ENCODE measurements at places on chromosomes 16 and 17.

DNA sequence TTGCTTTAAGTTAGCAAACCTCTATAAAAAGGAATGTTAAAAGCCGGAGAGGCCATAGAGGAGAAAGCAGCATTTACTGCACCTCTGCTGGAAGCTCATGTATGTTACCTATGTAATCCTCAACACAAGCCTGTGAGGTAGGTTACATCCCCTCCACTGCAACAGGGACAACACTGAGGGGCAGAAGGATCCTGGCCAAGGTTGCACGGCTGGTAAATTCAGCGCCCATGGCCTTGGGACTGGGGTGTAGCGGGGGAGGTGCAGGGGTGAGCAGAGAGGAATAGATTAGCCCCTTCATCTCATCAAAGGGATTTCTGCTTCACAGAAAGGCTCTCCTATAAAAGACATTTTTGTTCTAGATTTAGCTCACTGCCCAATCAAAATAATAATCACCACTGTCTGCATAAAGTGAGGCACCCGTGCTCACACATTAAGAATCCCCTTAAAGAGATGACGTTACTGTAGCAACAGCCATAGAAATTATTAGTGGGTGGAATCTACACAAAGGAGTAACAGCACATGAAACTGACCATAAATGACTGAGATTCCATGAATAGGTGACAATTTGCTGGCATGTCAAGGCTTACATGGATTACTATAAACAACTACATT, 3.3 kb downstream of the ZCCHC14 start:
- no peak for DNase-seq

DNA sequence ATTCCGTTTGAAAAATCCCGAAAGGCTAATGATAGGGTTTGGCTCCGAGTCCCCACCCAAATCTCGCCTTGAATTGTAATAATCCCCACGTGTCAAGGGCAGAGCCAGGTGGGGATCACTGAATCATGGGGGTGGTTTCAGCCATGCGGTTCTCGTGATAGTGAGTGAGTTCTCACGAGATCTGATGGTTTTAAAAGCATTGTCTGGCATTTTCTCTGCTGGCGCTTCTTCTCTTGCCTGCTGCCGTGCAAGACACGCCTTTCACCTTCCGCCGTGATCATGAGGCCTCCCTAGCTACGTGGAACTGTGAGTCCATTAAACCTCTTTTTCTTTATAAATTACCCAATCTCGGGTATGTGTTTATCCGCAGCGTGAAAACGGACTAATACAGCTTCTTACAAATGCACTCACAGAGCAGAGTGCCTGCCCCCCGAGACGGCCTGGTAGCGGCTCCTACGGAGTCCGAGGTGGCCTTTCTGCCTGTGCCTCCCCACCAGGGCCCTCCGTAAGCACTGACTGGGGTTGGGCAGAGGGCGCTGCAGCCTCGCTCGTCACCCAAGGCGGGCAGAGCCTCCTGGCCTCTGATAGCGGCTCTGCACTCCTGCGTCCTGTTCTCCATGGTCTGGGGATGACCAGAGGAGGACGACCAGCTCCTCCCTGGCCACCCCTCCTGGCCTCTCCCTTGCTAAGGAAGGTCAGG, 131.7 kb downstream of the FOXL1 start:
- no peak for DNase-seq

- no peak for DNase-seq
Observed at GRCh38 chr16:16868727-16869126, 489.8 kb downstream of the NPIPA7 start.

DNA sequence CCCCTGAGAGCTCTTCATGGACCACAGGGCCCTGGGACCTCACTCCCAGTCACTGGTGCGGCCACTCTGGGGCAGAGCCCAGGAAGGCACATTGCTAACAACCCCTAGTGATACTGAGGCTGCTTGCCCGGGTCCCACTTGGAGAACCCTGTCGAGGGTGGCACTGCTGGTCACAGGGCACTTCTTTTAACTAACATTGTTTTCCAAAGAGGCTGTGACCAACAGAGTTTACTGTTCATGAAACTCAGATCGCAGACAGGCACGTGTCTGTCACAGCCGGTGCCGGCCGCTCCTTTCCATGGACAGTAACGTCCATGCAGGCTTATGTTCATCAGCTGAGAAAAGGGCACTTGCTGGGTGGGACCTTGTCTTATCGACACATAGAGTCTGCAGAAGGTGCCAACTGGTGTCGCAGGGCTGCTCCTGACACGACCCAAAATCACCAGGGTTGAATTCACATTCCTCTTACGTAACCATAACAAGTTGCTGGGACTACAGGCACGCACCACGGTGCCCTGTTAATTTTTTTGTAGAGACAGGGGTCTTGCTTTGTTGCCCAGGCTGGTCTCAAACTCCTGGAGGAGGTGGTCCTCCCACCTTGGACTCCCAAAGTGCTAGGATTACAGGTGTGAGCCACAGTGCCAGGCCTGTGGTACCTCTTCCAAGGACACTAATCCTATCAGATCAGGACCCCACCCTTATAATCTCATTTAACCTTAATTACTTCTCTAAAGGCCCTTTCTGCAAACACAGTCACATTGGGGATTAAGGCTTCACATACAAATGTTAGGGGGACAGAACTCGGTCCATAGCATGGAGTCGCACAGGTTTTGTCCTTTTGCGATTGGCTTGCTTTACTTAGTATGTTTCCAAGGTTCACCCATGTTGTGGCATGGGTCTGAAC, 1.2 kb upstream of the ZC3H18 start:
- DNase-seq = no peak

GRCh38 chr17:70241071-70241470, 71.7 kb downstream of the KCNJ2 start:
- DNase-seq = no peak

GRCh38 chr17:55872374-55872773, 121.5 kb downstream of the PCTP start:
- DNase-seq = no peak

- no peak for DNase-seq
Observed at GRCh38 chr17:46874906-46875305, 23.5 kb downstream of the WNT9B start.

DNA sequence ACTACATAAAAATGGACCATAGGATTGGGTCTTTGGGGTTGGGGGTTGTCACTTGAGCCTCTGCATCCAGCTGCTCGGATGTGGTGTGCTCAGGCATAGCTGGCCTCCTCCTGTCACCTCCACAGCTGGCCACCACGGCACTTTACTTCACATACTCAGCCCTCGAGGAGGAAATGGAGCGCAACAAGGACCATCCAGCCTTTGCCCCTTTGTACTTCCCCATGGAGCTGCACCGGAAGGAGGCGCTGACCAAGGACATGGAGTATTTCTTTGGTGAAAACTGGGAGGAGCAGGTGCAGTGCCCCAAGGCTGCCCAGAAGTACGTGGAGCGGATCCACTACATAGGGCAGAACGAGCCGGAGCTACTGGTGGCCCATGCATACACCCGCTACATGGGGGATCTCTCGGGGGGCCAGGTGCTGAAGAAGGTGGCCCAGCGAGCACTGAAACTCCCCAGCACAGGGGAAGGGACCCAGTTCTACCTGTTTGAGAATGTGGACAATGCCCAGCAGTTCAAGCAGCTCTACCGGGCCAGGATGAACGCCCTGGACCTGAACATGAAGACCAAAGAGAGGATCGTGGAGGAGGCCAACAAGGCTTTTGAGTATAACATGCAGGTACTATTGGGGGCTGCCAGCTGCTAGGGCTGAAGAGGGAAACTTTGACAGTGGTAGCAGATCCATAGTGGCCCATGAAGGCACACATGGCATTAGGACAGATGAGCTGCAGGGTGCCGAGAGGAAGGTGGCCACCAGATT, 30.8 kb downstream of the CDIP1 start:
- no peak for DNase-seq

DNA sequence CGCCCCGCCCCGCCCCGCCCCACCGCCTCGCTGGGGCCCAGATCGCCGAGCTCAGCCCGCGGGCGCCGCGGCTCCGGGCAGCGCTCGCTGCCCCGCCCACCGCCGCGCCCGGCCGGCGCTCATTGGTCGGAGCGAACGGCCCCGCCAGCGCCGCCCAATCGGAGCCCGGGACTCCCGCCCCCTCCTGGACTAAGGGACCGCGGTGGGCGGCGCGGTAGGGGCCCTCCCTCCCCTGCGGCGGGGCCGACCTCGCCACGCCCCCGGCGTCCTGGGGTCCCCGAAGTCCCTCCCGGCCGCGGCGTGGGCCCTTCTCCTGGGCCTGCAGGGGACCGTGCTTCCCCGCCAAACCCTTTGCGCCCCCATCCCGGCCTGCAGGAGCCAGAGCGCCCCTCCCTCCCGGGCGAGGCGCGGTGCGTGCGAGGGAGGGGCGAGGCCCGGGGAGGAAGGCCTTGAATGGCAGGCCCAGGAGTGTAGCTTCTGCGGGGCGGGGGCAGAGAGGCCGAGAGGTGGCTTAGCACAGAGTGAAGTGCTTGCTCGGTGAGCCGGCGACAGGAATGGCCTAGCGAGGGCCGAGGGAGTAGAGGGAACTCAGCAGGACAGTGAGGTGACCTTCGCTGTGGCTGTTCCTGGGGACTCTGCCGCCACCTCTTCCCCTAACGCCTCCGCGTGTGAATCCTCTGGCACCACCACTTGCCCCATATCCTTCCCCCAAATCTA, at the start of gene CAMKK1:
CAMKK1 (minus strand) TSS at position 51 of the 717 bp plus-strand sequence. CDS start 7,366 bp downstream, outside the sequence.
- peak; percentile 75 for DNase-seq

DNA sequence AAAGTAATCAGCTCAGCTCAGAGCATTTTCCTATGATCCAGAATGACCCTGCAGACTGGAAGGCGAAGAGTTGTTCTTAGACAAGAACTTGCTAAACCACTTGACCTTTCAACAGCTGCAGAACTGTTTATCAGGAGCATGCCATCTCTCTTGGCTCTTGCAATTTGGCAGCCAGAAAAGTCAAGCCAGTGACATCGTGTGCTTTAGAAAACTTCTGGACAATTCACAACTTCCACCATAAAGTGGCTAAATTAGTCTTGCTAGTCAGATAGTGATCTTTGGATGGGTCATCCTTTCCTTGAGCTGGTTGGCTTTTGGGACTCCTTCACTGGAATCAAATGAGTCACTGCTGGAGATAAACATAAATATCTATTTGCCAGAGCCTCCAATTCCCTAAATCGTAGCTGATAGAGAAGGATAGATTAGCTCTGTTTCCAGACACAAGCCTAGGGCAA, 146.5 kb downstream of the MAP2K6 start:
- no peak for DNase-seq

DNA sequence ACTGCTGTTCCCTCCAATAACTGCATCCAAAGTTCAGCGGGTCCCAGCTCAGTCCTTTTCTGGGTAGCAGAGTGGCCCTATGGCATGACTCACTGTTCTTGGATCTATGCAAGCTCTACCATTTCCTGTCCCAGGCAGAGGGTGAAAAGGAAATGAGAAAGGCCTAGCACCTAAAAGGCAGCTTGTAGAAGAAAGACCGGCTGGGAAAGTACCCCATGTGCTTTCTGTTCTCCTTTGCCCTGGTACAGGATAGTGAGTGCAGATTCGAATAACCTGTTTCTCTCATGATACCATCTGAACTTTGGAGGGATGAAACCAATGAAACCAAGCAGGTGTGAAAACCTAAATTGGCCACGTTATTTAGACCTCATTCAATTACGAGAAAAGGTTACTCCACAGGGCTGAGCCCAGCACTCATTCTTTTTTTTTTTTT, 12.7 kb upstream of the HASPIN start:
- DNase-seq = no peak

GRCh38 chr17:51869387-51869786, 289.1 kb downstream of the CA10 start:
- DNase-seq = no peak

- no peak for DNase-seq
Observed at GRCh38 chr17:82345151-82345976, 11.8 kb upstream of the SECTM1 start.

DNA sequence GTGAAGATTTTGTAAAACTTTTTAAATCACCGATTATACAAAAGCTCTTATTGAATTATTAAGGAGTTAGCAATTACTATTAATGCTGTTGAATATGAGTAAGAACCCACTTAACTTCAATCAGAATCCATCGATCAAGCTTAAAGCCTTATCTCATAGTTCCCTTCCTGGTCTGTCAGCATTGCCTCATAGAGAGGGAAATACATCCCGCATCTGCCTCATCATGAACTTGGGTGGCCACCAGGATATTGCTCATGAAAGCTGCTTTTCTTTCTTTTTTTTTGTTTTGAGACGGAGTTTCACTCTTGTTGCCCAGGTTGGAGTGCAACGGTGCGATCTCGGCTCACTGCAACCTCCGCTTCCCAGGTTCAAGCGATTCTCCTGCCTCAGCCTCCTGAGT, 66.7 kb downstream of the PIGL start:
- DNase-seq = no peak

DNA sequence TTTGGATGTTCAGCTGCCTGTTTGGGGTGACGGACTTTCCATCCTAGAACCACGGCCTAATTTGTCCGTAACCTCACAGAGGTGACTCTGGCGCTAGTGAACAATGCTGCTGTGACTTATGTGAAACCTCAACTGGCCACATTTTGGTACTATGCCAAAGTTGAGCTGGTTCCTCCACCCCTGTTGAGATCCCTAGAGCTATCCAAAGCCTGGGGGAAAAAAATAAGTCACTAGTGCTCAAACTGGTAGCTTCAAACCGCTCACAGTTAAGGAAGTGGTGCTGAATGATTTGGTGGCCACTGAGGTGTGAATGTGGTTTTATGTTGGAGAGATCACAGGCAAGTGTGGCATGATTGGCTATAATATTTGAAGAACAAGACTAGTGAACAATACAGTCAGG, 11.3 kb upstream of the TUBG2 start:
- DNase-seq = no peak

GRCh38 chr17:67658265-67658664, 59.5 kb upstream of the NOL11 start:
- DNase-seq = no peak

DNA sequence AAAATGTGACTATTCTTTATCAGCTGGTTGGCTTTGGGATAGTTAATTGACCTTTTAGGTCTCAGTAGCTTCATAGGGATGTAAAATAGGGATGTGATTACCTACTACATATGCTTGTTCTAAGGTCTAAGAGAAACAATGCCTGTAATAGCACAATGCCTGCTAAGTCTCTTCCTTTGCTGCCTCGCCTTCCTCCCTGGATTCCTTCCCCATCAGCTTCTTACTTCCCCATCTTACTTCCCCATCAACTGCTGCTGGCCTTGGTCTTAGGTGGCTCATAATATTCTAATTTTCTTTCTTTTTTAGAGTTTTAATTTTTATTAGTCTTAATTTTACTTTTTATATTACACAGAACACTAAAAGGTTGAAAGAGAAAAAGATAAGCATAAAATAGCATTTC, 59.2 kb upstream of the GOT2 start:
- DNase-seq = no peak

GRCh38 chr16:24850289-24850938, 4.7 kb downstream of the SLC5A11 start:
- no peak for DNase-seq

GRCh38 chr17:68498479-68499326, 13.5 kb upstream of the PRKAR1A start:
- DNase-seq = no peak

- DNase-seq = peak; percentile 87
Observed at GRCh38 chr17:65561452-65562205, at the start of gene AXIN2. AXIN2 (minus strand) TSS chr17:65561648; CDS start chr17:65558620, 3,028 bp downstream.

DNA sequence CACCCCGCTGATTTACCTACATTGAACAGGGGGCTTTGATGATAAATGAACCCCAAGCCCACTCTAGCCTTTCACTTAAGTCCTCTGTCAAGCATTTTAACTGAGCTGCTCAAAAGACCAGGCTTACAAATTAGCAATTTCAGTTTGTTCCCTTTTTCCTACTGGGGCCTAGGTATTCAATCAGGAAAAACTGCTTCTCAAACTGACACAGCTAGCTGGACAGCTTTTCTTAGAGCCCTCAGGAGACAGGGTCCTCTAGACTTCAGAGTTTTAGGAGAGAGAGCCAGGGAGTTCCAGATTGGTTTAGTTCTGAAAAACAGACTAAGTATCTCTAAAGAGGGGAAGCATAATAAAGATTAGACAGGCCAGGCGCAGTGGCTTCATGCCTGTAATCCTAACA, 6.2 kb upstream of the HEXIM2 start:
- DNase-seq = no peak

GRCh38 chr17:9684955-9685621, 39.8 kb downstream of the USP43 start:
- no peak for DNase-seq

Data from NCI-H2081 (cell line).